ENCODE measurements at places on chromosomes 3 and 15.

GRCh38 chr3:13495921-13496723 lies 16.0 kb downstream of the HDAC11 start:
- peak; percentile 74 for DNase-seq

DNA sequence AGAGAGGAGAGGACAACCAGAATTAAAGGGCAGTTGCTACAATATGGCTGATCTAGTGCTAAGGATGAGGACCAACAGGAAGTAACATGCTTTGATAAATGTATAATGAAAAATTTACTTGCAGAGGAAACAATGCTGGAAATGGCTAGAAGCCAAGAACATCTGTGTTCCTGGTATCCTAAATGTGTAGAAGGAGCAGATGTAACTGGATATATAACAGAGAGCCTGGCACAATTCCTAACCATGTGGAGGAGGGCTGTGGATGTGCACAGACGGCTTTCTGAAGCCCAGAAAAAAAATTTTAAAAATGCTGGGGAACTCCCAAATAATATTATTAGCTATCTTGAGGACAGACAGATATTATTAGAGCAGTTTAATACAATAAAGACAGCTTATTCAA lies 159.4 kb upstream of the GBE1 start:
- no peak for DNase-seq

GRCh38 chr3:14253022-14253706 lies 74.5 kb downstream of the LSM3 start:
- DNase-seq, result no peak

GRCh38 chr15:25770031-25770430 lies 93.1 kb downstream of the ATP10A start:
- DNase-seq, result no peak

DNA sequence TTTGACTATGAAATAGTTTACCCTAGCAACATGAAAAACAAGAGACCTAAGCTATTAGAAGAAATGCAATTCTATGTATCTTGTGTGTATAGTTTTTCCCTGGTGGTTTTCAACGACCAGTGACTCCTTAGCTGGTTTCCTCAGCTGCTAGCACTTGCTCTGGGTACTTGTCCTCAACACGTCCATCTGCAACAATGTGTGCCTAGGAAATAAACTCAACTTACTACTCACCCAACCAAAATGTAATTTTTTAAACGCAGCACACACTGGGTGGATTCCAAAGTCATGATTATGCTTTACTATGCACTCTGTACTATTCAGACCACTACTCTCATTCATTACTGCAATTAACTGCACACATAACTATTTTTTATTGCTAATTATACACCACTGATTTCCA lies 31.0 kb downstream of the CPA3 start:
- DNase-seq, result no peak

- no peak for DNase-seq
Observed at GRCh38 chr3:49388289-49388820, 23.4 kb downstream of the RHOA start.

- no peak for DNase-seq
Observed at GRCh38 chr15:95843241-95843910, 487.1 kb upstream of the NR2F2 start.

- DNase-seq, result no peak
Observed at GRCh38 chr3:52398670-52399081, 46.2 kb downstream of the SEMA3G start.

GRCh38 chr3:57048052-57048671 lies 12.3 kb upstream of the SPATA12 start:
- DNase-seq, result no peak

- DNase-seq, result peak; percentile 8
Observed at GRCh38 chr3:17749705-17750293, 7.4 kb upstream of the TBC1D5 start.

GRCh38 chr15:36185438-36185837 lies 394.0 kb upstream of the CDIN1 start:
- DNase-seq, result no peak

DNA sequence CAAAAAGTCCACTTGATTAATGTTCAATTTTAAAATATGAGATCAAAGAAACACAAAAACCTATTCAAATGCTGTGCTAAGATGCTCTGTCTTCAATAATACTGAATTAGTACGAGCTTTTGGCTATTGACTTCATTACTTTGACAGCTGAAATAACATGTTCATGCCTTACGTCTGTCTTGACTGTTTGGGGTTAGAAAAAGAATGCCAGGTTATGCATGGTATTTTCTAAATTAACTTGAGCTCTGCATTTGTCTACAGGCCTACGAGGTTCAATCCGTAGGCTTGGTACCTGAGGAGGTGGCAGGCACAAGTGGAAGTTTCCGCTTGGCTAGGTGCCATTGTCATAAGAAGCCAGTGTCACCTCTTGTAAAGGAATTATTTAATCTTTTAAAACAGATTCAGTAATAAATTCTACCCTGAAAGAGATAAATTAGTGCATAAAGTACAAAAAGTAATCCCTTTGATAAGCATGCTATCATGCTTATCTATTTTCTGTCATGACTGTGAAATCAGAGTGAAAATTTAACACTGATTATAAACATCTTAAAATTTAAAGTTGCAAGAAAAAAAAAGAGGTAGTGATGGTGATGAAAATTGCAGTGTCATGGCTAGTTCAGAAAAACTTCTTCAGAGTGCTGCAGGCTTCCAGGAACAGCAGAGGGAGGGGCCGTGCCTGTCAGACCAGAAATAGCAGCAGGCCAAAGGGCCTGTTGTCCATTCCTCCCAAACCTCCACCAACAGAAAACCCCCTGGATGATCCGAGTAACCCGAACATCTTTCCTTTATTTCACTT lies 115.7 kb downstream of the ARRDC4 start:
- no peak for DNase-seq

DNA sequence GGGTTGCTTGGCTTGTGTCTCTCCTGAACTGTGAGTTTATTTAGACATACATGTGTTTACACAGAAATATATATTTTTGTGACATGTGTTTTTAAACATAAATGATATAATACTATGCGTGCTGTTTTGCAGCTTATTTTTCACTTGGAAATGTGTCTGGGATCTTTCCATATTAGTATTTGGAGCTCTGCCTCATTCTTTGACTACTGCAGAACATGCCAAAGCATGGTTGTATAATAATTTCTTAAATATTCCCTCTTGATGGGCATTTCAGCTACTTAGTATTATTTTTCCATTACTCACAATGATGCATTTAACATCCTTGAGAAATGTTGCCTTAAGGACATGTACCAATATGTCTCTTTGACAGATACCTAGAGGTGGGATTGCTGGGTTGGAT lies 19.5 kb downstream of the ANAPC13 start:
- no peak for DNase-seq

- DNase-seq, result no peak
Observed at GRCh38 chr3:43373560-43373928, 87.2 kb downstream of the SNRK start.

DNA sequence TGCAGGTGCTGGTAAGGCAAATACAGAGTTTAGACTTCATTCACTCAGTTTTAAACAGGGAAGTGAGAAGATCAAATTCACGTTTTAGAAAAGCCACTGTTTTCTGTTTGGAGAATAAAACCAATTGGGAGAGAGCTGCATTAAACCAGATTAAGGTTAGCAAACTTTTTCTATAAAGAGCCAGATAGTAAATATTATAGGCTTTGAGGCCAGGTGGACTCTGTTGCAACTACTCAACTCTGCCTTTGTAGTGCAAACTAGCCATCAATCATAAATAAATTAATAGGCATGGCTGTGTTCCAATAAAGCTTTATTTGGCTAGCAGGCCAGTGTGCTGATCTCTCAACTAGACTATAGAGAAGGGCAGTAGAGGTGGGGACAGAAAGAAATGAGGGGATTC lies 33.5 kb downstream of the SUCLG2 start:
- no peak for DNase-seq

All from CD4-positive, alpha-beta T cell (primary cell).